ENCODE measurements at places on chromosomes 5 and 9.

DNA sequence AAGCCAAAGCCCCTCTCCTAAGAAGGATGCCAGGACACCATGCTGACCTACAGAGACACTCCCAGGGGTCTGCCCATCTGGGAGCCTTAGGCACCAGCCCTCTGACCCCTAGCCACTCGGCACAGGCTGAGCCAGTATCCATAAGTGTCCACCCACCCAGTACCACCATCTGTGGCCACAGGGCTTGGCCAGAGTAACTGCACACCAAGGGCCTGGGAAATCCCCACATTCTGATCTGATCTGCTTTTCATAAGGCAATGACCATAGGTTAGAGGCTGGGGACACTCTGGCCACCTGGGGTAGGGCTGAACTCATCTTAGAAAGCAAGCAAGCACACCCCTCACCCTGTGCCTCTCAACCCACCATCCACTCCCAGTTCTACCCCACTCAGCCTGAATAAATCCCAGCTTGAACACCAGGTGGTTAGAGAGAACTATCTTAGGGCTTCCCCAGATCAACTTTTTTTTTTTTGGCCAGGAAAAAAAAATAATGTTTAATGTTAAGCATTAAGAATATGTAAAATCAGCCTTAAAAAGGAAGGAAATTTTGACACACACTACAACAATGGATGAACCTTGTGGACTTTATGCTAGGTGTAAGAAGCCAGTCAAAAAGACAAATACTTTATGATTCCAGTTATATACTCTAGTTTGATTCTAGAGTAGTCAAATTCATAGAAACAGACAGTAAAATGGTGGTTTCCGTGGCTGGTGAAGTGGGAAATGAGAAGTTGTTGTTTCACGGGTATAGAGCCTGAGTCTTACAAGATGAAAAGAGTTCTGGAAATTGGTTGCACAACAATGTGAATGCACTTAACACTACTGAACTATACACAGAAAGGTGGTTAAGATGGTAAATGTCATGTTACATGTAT, 6.2 kb downstream of the GNPDA1 start:
- no peak for DNase-seq

- DNase-seq, result no peak
Observed at GRCh38 chr9:11414241-11414640, 801.4 kb upstream of the PTPRD start.

GRCh38 chr5:113678924-113679575, 165.6 kb downstream of the YTHDC2 start:
- DNase-seq, result no peak

GRCh38 chr5:52665559-52665958, 122.2 kb upstream of the ITGA1 start:
- no peak for DNase-seq

DNA sequence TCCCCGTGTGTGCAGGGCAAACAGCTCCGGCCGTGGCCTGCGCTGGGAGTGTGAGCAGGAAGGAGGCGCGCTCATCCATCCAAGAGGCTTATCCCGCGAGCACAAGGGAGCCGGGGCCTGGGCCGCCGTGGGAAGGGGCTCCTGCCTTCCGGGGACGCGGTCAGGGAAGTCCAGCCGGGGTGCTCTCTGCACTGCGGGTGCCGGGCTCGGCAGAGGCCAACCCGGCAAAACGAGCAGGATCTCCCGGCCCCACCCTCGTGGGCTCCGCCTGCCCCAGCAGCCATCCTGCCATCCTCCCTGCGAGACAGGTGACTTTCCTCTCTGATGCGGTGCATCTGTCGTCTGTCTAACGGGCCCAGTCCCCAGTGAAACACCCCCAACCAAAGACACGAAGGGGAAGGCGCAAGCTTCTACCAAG, 244.2 kb downstream of the AUH start:
- no peak for DNase-seq

DNA sequence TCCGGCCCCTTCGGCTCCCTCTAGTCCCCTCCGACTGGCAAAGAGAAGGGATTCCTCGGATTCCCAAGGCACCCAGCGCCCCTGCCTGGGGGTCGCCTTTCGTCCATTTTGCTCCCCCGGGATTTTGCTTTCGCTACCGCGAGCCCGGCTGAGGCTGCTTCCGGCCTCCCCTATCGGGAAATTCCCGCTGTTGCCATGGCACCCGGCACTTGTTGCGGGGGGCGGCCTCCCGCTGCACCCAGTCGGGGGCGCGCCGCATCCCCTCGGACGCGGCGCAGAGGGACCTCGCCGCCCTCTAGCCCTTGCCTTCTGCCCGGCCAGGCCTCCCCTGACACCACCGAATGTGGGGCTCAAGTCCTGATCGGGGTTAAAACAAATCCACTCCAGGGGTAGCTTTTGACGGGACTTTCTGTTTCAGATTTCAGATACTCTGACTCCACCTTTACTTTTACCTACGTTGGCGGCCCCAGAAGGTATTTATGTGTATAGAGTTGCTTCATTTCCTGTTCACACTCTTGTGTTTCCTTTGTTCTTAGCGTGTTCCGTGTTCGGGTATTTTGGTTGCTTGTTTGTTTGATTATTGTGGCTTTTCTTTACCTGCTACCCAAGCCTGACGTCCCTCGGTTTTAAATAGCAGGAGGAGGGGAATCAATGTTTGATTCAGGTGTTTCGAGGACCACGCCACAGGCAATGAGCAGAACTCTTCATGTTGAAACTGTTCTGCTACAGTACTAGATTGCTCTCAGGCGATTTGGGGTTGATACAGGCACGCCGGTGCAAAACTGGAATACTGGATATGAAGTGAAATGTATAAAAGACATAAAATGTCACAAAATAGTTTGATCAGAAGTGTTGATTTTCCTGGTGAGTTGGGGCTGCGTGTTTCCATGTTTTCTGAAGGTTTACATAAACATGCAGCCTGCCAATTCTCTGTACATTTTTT, 1.5 kb downstream of the PARP8 start:
- DNase-seq, result peak; percentile 87

DNA sequence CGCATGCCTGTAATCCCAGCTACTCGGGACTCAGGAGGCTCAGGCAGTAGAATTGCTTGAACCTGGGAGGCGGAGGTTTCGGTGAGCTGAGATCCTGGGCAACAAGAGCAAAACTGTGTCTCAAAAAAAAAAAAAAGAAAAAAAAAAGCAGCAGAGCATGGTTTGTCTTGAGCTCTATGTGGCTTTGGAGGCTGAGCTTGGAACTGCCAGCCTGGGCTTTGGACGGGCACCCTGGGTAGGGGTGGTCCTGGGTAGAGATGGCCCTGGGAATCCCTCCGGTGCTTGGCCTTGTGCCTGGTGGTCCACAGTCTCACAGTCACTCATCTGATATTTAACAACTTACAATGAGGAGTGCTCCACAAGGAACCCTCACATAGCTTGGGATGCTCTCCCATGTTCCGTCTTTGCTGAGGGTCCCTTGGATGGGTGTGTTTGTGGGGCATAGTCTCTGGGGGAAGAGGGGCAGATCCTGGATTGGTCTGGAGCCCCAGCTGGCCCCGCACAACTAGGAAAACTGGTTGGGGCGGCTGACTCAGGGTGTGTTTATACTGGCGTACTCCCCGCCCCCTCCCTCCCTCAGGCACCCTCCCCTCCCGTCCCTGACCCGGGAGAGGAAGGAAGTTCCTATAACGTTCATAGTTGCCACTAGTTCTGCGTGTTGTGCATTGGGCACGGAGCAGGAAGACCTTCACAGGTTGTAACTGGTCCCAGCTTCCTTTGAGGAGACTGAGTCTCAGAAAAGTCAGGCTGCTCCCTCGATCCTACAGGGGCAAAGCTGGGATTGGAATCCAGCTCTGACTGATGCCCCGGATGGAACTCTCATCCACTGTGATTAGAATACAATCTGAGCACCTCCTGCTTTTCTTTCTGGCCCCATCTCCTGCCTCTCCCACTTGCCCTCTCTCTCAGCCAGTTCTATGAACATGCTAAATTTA, 11.2 kb downstream of the IER5L start:
- DNase-seq, result no peak

DNA sequence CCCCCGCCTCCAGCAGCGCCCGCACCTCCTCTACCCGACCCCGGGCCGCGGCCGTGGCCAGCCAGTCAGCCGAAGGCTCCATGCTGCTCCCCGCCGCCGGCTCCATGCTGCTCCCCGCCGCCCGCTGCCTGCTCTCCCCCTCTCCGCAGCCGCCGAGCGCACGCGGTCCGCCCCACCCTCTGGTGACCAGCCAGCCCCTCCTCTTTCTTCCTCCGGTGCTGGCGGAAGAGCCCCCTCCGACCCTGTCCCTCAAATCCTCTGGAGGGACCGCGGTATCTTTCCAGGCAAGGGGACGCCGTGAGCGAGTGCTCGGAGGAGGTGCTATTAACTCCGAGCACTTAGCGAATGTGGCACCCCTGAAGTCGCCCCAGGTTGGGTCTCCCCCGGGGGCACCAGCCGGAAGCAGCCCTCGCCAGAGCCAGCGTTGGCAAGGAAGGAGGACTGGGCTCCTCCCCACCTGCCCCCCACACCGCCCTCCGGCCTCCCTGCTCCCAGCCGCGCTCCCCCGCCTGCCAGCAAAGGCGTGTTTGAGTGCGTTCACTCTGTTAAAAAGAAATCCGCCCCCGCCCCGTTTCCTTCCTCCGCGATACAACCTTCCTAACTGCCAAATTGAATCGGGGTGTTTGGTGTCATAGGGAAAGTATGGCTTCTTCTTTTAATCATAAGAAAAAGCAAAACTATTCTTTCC, 19.3 kb downstream of the CDKN2A start:
- peak; percentile 41 for DNase-seq

GRCh38 chr5:128290152-128290858, 206.7 kb downstream of the SLC12A2 start:
- no peak for DNase-seq

DNA sequence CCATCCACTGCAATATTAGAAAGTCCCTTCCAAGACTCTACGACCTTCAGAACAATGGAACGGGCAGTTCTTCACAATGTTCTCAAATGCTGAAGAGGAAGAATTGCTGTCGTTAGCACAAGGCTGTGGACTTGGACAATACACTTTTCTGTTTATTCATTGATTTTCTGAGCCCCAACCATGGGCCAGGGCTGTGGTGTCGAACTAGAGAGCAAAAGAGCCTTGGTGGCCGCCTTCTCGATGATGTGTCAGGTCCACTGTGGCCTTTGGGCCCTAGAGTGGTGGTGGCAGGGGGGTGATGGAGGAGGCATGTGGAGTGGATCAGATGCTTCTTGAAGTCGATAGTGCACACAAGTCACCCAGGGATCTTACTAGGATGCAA, 18.5 kb upstream of the KIF12 start:
- no peak for DNase-seq

- DNase-seq, result no peak
Observed at GRCh38 chr5:118022062-118022461, 966.3 kb downstream of the DTWD2 start.

GRCh38 chr9:88947581-88948573, 43.4 kb upstream of the S1PR3 start:
- no peak for DNase-seq

DNA sequence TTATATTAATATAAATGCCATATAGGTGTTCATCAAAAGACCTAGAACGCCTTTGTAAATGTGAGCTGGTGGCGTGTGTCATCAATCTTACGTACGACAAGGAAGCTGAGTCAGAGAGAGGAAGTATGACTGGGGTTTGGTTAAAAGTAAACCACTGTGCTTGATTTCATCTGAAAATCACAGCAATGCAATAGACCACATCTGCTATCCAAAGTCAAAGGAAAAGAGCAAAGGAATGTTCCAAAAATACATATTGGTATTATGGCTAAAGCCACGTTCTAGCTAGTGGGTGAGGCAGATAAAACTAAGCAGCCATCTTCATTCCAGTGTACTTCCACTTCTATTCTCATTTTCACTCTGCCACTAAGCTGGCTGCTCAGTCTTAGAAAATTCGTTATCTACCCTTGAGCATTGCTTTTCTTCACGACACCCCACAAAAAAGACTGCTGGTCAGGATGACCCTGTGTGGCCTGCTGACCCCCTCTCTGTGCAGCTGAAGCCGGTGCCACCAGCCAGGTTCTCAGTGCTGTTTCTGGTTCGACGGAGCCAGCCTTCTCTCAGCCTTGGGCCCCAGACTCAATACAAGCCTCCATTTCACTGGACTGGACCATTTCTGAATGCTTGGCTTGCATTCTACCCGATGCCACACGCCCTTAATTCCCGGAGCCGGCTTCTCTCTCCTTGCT, 23.8 kb downstream of the SHC3 start:
- no peak for DNase-seq

Data from activated naive CD4-positive, alpha-beta T cell treated with anti-CD3 and anti-CD28 coated beads, Interleukin-2, amount 50 U/mL, for 16 hours (primary cell).